CD14-positive monocyte (primary cell): ENCODE measurements at places on chromosomes 2 and 18. TPM values are rescaled to one million over a fixed set of nuclear protein-coding genes. Genes with fewer than 3 reads are reported as not detected.
A peak's percentile ranks its signal among the peaks of the same experiment; 100 is the strongest.

DNA sequence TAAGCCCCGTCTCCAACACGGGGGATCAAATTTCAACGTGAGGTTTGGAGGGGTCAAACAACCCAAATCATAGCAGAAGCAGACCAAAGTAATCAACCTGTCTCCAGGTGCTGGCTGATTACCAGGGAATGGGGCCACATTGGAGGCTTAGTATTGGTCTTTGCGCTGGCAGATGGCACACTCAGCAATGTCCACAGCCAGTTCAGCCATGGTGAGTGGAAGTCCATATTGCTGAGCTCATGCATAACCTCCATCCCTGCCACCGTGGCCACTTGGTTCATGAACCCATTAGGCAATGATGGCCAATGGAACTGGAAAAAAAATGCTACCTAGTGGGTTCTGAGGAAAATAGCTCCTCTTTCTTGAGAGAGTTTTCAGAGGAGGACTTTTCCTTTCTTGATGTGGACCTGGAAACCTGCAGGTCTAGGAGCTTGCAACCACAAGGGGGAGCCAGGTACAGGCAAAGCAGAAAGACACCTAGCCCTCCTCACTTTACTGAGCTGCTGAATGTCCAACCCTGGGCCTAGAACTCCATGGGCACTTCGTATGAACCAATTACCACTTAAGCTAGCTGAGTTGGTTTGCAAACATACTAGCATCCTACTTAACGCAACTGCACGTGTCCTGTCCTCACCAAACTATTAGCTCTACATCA, 128.0 kb upstream of the GYPC start:
- DNase-seq: peak; percentile 37

GRCh38 chr2:86035376-86035882, 70.3 kb downstream of the POLR1A start:
- DNase-seq: no peak

The ALLC gene
- polyA plus RNA-seq: not detected

DNA sequence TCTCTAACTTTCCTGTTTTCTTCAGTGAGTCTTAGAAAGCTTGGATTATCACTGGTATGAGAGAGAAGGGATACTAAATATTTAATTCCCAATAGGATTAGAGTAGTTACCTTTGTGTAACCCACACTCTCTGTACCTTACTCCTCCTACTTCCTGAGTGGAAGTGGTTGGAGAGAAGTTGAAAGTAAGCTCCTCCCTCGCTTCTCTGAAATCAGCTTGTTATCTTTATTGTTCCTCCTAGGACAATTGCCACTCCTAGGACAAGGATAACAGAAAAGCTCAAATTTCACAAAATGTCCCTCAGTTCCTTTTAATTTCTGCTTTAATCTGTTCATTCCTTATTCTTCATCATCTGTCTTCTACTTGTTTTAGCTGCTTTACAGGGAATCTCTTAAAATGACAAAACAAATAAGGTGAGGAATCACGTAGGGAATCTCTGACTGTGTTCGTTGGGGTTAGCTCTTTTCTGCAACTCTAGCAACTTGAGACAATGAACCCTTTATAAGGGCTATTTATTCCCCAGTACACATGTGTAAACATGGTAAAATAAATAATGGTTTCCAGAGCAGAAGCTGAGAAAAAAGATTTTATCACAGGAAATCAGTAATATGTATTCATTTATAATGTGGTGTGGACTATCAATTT, 8.6 kb downstream of the ITPRID2 start:
- no peak for DNase-seq

DNA sequence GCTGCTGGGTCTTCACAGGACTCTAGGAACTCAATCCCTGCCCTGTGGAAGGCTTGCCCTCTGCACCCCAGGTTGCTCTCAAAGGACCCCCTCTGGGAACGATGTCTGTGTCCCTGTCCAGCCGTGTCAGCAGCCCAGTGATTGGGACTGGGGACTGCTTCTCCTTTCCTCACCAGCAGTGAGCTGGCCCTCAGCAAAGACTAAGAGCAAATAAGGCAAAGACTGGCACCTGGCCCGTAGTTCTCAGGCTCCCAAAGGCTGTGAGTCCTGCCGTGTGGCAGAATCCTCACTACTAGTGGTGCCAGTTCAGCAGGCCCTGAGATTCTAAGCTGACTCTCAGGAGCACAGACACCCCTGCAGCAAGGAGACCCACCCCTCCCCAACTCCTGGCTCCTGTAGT, 47.8 kb downstream of the TMEM163 start:
- DNase-seq: no peak

The SERPINB10 gene
- 0.56 and 1.3 TPM in 2 replicates for polyA plus RNA-seq

- DNase-seq: no peak
These were observed 59.0 kb downstream of the CCDC68 start for GRCh38 chr18:54900290-54900689.

GRCh38 chr2:231227310-231228162, 29.1 kb downstream of the ARMC9 start:
- DNase-seq: peak; percentile 62

- DNase-seq: no peak
These were observed 88.1 kb downstream of the TTC27 start for GRCh38 chr2:32715981-32716380.

DNA sequence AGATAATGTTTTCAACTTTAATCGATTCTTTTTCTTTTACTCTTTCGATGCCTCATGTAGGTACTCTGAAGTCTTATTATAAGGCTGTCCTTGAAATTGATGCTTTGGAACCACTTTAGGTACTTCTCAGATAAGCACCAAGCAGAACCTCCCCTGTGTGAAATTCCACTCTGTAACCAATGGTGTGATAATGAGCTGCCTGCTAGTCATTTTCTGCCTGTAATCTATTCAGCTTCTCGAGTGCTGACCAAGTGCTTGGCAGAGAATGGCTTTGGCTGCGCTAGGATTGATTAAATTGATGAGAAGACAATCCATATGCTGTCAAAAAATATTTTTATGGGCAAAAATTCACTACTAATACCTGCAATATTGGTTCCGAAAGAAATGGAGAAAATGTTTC, 132.1 kb upstream of the STON1 start:
- DNase-seq: no peak

DNA sequence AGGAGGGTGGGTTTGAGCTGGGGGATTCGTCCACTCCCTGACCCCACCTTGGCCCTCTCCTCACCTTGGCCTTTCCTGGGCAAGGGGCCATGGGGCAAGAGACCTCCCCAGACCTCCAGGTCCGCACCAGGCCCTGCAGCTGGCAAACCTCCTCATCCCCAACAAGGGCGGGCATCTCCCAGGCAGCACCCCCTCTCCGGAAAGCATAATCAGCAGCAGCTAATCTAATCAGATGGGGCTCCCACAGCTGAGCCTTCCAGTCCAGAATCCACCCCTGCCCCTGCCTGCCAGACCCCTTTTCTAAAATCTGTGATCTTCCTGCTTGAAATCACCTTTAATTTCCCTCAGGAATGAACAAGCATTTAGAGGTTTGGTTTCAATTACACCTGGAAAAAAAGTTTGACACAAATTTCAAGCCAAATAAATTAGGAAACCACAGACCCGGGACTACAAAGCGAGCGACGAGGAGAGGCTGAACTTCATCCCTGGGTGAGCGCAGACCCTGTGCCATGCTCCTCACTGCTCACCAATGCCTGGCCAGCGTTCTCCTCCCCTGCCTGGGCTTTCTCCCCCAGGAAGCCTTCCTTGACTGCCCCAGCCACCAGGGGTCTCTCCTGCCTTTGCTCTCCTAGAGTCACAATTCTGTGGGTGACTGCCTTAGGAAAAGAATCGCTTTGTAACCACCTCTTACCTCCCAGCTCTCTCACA, 143.0 kb upstream of the MYCN start:
- no peak for DNase-seq

The BARD1 gene
- polyA plus RNA-seq: 1.1 and 2.5 TPM in 2 replicates

- no peak for DNase-seq
These were observed 94.6 kb downstream of the GLI2 start for GRCh38 chr2:120830096-120830830.

DNA sequence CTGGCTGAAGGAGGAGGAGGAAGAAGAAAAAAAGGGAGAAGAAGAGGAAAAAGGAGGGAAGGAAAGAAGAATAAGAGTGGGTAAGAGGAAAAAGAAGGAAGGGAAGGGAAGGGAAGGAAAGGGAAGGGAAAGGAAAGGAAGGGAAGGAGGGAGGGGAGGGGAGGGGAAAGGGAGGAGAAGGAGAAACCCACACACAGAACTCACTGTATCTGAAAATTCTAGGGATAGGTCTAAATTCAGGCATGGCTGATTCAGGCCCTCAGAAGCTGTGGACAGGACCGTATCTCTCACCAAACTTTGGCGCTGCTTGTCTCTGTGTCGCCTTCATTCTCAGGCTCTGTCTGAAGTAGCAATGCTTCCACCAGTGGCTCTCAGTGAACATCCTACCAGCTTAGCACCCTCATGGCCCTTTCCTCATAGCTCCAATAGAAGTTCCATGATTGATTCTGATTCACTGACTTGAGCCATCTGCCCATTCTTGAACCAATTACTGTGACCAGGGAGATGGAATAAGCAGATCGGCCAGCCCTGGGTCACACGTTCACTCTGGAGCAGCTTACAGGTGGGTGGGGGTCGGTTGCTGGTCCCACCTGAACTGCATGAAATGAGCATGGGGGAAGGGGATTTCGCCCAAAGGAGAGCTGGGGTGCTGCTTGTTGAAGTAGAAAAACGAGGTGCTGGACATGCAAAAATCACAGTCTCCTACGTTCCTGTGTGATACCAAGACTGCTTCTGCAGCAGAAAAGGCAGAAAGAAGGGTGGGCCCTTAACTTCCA, 59.7 kb downstream of the TTC32 start:
- no peak for DNase-seq

GRCh38 chr18:48866028-48866733, 84.6 kb downstream of the SMAD7 start:
- DNase-seq: no peak

The CD226 gene
- 0.23 and 0.65 TPM in 2 replicates for polyA plus RNA-seq

DNA sequence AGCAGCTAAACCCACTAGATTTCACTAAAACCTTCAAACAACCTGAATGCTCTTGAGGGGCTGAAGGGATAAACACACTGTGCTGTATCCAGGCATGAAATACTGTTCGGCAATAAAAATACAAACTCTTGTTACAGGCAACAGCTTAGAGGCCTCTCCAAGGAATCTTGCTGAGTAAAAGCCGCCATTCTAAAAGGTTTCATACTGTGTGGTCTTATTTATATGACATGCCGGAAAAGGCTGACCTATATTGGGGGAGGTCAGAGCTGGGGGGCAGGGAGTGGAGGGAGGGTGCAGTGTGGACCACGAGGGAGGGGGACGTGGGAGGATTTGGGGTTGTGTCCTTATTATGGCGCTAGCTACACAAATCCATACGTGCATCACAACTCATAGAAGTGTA, 136.2 kb downstream of the MBP start:
- no peak for DNase-seq

DNA sequence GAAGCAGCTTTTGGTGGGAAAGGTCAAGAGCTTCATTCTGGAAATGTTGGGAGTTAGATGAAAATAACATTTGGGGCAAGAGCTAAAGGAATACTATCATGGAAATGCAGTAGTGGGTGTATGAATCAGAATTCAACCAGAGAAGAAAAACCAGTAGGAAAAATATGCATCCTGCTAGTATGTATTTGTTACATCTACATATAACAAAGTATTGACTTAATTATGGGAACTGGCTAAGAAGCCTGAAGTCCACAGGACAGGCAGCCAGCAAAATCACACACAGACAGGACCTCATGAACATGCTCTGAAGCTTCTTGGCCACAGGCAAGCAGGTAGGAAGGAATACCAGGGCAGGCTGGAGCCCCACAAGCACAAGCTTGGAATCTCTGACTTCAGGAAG, 185.8 kb downstream of the FBXO15 start:
- DNase-seq: no peak

The TTN gene
- 0.12 TPM for polyA plus RNA-seq

DNA sequence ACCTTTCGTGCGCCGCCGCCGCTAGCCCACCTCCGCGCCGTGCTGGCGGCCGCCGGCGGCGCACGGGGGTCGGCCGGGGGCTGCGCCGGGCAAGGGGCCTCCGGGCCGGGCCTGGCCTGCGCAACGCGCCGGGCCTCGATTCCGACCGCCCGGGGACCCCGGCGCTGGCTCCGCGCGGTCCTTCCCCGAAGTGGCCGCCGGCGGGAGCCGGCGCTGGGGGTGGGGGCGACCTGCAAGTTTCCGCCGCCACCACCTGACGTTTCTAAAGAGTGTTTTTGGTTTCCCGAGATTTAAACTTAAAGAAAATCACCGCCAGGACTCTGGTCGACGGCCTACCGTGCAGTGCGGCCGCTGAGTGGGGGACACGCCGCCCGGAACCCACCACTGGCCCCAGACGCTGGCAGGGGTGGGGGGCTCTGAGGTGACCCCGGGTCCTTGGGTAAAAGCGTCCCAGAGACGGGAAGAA, 3.8 kb upstream of the GATA6 start:
- no peak for DNase-seq

The SCYGR4 gene
- not detected in 2 replicates for polyA plus RNA-seq

DNA sequence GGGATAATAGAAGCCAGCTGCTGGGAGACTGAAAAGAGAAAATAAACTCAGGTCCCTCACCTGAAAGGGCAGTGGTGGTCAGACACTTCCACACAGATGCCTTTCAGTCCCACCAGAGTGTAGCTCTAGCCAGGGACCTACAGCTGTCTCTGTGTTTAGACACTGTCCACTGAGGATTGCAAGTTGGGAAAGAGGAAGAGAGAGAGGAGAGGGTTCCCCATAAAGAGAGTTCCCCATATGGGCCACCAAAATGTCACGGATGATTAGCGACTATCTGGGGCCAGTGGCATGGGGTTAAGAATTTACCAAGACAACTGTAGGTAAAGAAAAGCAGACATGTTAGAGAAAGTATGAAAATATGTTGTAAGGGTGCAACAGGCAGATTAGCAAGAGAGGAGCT, 36.7 kb upstream of the SKA1 start:
- DNase-seq: peak; percentile 6

GRCh38 chr2:217695033-217695520, 307.7 kb downstream of the TNS1 start:
- DNase-seq: no peak

The GATA6 gene
- polyA plus RNA-seq: 0.04 TPM in 1 of 2 replicates, not detected in the other

The ANKRD62 gene
- polyA plus RNA-seq: not detected

The FNDC4 gene
- polyA plus RNA-seq: not detected in 2 replicates

- DNase-seq: no peak
These were observed 34.8 kb upstream of the LDLRAD4 start for GRCh38 chr18:13183790-13184189.

- no peak for DNase-seq
These were observed 194.0 kb downstream of the NDUFA10 start for GRCh38 chr2:239831001-239831731.

The GAD1 gene
- polyA plus RNA-seq: 0.08 TPM in 1 of 2 replicates, not detected in the other

GRCh38 chr2:735670-736218, 58.5 kb upstream of the TMEM18 start:
- DNase-seq: no peak

GRCh38 chr2:25286025-25286400, 55.7 kb downstream of the DNMT3A start:
- peak; percentile 73 for DNase-seq

The PIEZO2 gene
- polyA plus RNA-seq: not detected

GRCh38 chr2:216478791-216479190, 19.9 kb upstream of the RPL37A start:
- no peak for DNase-seq

- DNase-seq: no peak
These were observed 48.2 kb downstream of the LIPG start for GRCh38 chr18:49610022-49610445.
